Endodermal cell (in vitro differentiated cells): ENCODE measurements at places on chromosomes 3 and 15. TPM values are rescaled to one million over a fixed set of nuclear protein-coding genes. Genes with fewer than 3 reads are reported as not detected.

DNA sequence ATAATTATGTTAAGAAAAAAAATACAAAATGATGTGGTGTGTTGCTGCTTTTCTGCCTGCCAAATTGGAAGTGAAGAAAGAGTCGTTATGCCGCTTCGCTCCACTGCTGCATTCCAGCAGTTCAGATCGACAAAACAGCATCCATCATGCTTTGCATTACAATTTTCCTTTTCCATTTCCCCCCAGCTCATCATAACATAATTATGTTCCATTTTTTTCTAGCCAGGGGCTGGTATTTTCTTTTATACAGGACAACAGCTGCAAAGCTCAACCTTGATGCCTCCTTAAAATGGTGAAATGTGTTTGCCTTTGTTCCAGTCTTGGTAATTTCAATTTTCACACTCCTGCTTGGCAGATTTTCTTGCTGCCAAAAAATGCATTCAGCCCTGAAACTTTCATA, 44.9 kb upstream of the KBTBD12 start:
- H3K27ac ChIP-seq: no peak overlapping the region
- no peaks in the 10 kb centered on the region for H3K36me3 ChIP-seq
- no peak overlapping the region for H3K4me3 ChIP-seq

GRCh38 chr3:98962189-98962930, 60.9 kb upstream of the DCBLD2 start:
- H3K27me3 ChIP-seq: no peaks in the 10 kb centered on the region
- H3K4me3 ChIP-seq: no peak overlapping the region
- H3K27ac ChIP-seq: no peak overlapping the region
- H3K36me3 ChIP-seq: no peaks in the 10 kb centered on the region
- DNase-seq: no peak
- H3K4me1 ChIP-seq: no peaks in the 10 kb centered on the region

Gene MFSD1
- 6.0 to 11.7 TPM (median 8.2 TPM) in 3 replicates for total RNA-seq

DNA sequence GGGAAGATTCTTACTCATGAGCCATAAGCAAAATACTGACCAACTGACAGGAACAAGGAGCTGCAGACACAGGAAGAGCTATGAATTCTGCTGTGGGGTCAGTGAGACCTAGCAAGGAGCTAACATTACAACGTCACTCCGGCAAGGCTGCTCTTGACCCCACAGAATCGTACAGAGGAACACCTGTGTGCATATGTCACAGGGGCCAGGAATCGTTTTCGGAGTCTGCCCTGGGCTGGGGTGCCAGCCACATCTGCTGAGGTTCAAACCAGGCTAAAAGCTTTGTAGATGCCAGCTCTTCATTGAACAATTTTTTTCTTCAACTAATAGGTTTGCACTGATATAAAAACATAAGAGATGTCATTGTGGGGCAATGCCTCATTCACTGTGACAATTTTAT, 82.6 kb downstream of the LRRK1 start:
- H3K27ac ChIP-seq: no peak overlapping the region
- no peaks in the 10 kb centered on the region for H3K36me3 ChIP-seq
- no peaks in the 10 kb centered on the region for H3K4me1 ChIP-seq

- no peak for DNase-seq
- H3K27me3 ChIP-seq: no peaks in the 10 kb centered on the region
- H3K27ac ChIP-seq: no peak overlapping the region
- peaks cover 3% of the 10 kb centered on the region for H3K4me1 ChIP-seq
- H3K36me3 ChIP-seq: no peaks in the 10 kb centered on the region
Measured at GRCh38 chr3:129575233-129575996, 31.1 kb downstream of the PLXND1 start.

Gene PSMD6
- total RNA-seq: 109 and 111 TPM in 2 replicates

DNA sequence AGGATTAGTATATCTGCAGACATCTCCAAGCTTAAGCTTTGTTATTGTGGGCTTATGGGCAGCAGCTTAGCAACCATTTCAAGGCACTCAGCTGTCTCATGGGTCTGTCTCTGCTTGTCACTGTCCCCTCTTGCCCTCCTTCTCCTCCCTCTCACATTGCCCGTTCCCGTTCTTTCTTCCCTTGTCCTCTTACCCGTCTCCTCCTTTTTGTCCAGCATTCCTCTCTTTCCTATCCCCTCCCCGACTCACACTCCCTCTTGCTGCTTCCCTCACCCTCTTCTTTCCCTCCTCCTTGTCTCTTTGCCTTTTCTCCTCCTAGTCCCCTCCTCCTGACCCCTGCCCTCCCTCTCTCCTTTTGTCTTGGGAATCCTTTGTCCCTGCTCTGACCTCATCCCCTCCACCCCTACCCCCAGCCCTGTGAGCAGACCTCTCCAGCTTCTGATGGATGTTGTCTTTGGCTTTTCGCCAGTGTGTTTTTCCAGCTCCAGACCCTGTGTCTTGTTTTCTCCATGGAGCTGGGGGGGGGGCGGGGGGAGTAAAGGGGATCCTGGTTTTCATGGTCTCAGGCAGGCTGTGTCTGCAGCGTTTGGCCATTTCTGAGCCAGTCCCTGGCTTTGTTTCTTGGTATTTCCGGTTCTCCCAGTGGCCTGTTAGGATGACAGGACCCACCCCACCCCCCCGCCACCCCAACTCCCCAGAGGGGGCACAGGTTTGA, 47.9 kb upstream of the TRAK1 start:
- peaks cover 7% of the 10 kb centered on the region for H3K4me1 ChIP-seq
- peak overlapping the region; percentile 73 for H3K4me3 ChIP-seq
- H3K27ac ChIP-seq: peak overlapping the region; percentile 98

Gene GRIP2
- 0.77 and 2.2 TPM in 2 replicates for total RNA-seq

- no peak overlapping the region for H3K27ac ChIP-seq
- DNase-seq: no peak
Measured at GRCh38 chr3:141795276-141795675, 32.1 kb downstream of the GRK7 start.

- no peaks in the 10 kb centered on the region for H3K27me3 ChIP-seq
- peak; percentile 61 for DNase-seq
- peaks cover 81% of the 10 kb centered on the region for H3K36me3 ChIP-seq
- H3K4me1 ChIP-seq: no peaks in the 10 kb centered on the region
Measured at GRCh38 chr3:11803977-11804892, 42.5 kb downstream of the TAMM41 start.

Gene GRAMD2A
- total RNA-seq: 1.7 and 2.0 TPM in 2 replicates

DNA sequence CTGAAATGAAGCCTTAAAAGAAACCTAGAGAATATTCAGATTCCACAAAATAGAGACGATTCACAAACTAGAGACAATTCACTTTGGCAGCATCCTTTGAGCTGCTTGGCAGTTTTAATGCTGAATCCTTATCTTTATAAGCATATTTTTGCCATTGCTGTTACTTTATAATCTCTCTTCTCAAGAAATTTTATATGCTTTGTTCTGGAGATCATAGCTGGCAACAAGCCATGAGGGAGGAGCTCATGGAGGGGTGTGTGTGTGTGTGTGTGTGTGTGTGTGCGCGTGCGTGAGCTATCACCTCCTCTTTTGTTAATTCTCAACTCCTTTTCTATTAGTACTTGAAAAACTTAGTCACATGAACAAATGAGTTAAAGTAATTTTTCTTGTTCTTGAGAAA, 495.0 kb upstream of the RGMA start:
- no peak for DNase-seq
- no peak overlapping the region for H3K27ac ChIP-seq
- H3K27me3 ChIP-seq: no peaks in the 10 kb centered on the region
- H3K4me1 ChIP-seq: no peaks in the 10 kb centered on the region

DNA sequence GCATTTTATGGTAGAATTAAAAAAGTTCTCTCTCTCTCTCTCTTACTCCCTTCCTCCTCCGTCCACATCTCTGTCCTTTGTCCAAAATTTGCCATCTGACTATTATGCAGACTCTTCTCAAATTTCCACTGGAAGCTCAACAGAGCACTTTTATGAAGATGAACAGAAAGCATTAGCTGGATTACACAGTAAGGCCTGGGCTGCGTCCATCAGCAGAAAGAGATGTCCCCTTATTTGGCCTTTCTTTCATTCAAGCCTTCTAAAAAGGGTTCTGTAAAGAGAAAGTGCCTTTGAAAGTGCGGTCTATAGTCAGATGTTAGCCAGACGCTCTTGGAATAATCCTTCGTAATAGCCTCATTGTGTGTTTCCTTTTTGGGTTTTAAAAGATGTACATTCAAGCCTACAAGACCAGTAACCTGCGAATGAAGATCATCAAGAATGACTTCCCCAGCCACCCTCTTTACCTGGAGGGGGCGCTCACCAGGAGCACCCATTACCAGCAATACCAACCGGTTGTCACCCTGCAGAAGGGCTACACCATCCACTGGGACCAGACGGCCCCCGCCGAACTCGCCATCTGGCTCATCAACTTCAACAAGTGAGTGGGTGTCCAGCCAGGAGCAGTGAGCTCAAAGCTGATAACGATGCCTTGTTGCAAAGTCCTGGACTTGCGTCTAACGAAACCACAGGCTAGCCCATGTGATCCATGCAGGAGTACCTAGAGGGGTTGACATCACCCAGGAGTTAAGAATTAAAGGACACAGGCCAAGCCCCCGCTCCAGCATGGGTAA, 53.1 kb downstream of the MESD start:
- H3K27ac ChIP-seq: no peak overlapping the region
- no peaks in the 10 kb centered on the region for H3K4me1 ChIP-seq
- H3K36me3 ChIP-seq: peaks cover 3% of the 10 kb centered on the region
- no peak overlapping the region for H3K4me3 ChIP-seq
- H3K27me3 ChIP-seq: no peaks in the 10 kb centered on the region
- DNase-seq: no peak

Gene NTRK3
- 0.11 to 0.82 TPM (median 0.52 TPM) in 3 replicates for total RNA-seq

DNA sequence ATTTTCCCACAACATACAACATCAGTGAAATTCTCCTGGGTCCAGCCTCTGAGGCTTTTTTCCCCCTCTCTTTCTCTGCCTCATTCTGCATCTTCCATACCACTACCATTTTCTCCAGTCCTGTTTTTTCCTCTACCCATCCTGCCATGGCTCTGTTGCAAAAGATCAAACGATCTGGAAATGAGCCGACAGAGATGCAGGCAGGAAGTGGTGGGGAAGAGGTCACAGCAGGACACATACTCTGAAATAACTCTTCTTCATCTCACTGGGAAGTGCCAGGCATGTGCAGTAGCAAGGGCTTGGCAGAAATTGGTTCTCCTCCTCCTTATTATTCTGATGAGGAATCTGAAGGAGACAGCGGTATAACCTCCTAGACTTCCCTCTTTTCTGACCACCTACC, 114.3 kb downstream of the CORO2B start:
- H3K27me3 ChIP-seq: no peaks in the 10 kb centered on the region
- H3K4me3 ChIP-seq: no peak overlapping the region
- DNase-seq: no peak
- no peaks in the 10 kb centered on the region for H3K36me3 ChIP-seq

Gene TTLL13
- 0.46 to 0.70 TPM in 2 of 3 replicates, not detected in the other for total RNA-seq

GRCh38 chr3:171378586-171378985, 81.6 kb downstream of the TNIK start:
- H3K4me1 ChIP-seq: peaks cover 16% of the 10 kb centered on the region
- H3K27me3 ChIP-seq: peaks cover 10% of the 10 kb centered on the region
- no peak overlapping the region for H3K4me3 ChIP-seq
- no peak for DNase-seq
- no peaks in the 10 kb centered on the region for H3K36me3 ChIP-seq
- H3K27ac ChIP-seq: no peak overlapping the region

DNA sequence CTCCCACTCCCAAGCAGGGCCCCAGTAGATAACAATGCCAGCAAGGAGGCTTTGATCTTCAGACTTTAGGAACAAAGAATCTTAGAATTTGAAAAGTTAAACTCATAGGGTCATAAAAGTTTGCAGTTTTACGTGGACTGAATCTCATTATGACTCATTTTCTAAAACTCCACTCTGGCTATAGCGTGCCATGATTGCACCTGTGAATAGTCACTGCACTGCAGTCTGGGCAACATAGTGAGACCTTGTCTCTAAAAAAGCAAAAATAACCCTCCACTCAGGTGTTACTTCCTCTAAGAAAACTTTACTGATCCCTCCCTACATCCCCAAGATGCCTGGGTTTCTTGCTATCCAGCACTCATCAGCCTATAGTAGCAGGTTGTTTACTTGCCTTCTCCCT, 104.5 kb downstream of the IL20RB start:
- peaks cover 11% of the 10 kb centered on the region for H3K4me1 ChIP-seq
- no peaks in the 10 kb centered on the region for H3K36me3 ChIP-seq
- no peak overlapping the region for H3K4me3 ChIP-seq
- no peak overlapping the region for H3K27ac ChIP-seq
- no peak for DNase-seq

Gene ECE2
- 0.11 TPM in 1 of 2 replicates, not detected in the other for total RNA-seq

DNA sequence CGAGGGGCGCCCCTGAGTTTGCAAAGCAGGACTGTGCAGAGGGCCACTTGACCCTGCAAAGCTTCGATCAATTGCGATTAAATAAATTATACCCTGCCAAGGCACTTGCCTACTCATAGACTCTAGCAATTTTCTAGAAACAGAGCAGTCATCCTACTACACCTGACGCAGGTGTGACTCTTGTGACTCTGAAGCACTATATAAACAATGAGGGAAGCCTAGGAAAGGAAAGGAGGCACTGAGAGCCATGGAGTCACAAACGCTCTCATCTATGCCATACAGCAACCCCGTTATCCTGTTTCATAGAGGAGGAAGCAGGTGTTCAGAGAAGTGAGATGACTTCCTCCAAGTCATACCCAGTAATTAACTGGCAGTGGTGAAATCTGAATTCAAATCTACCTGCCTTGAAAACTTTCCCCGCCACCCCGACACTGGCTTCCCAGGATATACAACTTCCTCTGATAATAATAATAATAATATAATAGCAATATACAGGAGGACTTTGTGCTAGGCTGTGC, 14.4 kb downstream of the ARHGEF3 start:
- no peak overlapping the region for H3K27ac ChIP-seq
- H3K4me3 ChIP-seq: no peak overlapping the region
- no peaks in the 10 kb centered on the region for H3K27me3 ChIP-seq
- H3K4me1 ChIP-seq: peaks cover 38% of the 10 kb centered on the region

DNA sequence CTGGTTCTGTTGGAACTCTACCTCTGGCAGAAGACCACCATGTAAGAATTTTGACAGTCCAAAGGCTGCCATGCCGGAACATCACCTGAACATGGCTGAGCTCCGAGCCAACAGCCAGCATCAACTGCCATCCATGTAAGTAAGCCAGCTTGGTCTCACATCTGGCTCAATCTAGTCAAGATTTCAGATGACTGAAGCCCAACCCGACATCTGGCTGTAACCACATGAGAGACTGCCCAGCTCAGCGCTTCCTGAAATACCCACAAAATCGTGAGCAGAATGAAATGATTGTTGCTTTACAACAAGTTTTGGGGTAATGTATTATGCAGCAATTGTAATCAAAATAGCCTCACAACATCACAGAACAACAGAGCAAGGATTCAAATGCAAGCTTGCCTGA, 32.9 kb downstream of the GHSR start:
- no peaks in the 10 kb centered on the region for H3K4me1 ChIP-seq
- no peak for DNase-seq
- no peak overlapping the region for H3K4me3 ChIP-seq
- no peaks in the 10 kb centered on the region for H3K36me3 ChIP-seq

Gene NPAP1
- total RNA-seq: 0.14 and 0.29 TPM in 2 replicates
